COR-L47 (cell line): ENCODE measurements at places on chromosomes 6 and 20.

GRCh38 chr20:12531626-12532025, 477.1 kb upstream of the SPTLC3 start:
- no peak for DNase-seq

- DNase-seq, result no peak
Measured at GRCh38 chr6:79971193-79971592, 23.8 kb upstream of the ELOVL4 start.

DNA sequence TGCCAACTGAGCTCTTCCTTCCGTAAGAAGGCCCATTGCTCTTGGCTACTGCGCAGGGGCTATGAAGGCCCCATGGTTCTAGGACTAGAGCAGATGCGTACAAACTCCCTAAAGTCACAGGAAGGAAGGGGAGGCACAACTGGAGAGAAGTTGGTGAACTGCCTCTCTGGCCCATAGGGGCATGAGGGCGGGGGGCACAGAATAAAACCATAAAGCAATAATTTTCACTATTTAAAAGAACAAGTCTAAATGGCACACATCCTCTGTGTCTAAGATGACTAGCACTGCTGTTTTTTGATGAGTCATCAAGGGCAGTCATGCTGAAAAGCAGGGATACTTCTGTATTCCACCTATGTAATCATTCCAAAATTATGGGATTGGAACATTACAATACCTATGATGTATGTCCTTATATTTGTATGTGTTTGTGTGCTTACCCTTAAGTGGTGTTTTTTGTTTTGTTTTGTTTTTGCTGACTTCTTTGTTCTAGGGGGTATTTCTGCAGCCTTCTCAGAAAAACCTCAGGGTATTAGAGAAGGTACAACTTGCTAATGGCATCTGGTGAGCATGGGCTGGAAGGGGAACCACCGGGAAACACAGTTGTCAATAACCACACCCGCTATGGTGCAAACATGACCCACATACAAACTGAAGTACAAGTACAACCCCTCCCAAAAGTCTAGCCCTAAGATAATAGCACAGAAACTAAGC, 36.9 kb downstream of the B4GALT5 start:
- no peak for DNase-seq

GRCh38 chr20:3168829-3169590, 4.3 kb downstream of the LZTS3 start:
- DNase-seq, result no peak

GRCh38 chr20:56831795-56832194, 202.7 kb downstream of the TFAP2C start:
- DNase-seq, result no peak

- no peak for DNase-seq
Measured at GRCh38 chr20:916125-916799, at the start of gene ANGPT4. ANGPT4 (minus strand) TSS chr20:916334; CDS start chr20:916214, 120 bp downstream.

GRCh38 chr20:51122931-51123658, 100.2 kb upstream of the KCNG1 start:
- DNase-seq, result no peak

GRCh38 chr6:147381712-147382111, 126.8 kb upstream of the SAMD5 start:
- no peak for DNase-seq

- no peak for DNase-seq
Measured at GRCh38 chr6:141540207-141540606, 592.5 kb upstream of the GJE1 start.
